Activated CD4-positive, alpha-beta memory T cell treated with anti-CD3 and anti-CD28 coated beads, Interleukin-2, amount 10 ng/mL, durations not matched to agents 7 days and 5 days (primary cell): ENCODE measurements at places on chromosomes 7 and 10. TPM values are rescaled to one million over a fixed set of nuclear protein-coding genes. Genes with fewer than 3 reads are reported as not detected.

GCK gene
- total RNA-seq = not detected

TAF3 gene
- total RNA-seq = 13.0 TPM

TMEM184A gene
- not detected for total RNA-seq

IGF2BP3 gene
- 0.48 TPM for total RNA-seq

HOXA7 gene
- not detected for total RNA-seq

PDK4 gene
- not detected for total RNA-seq

C10orf53 gene
- total RNA-seq = not detected

CAMK2B gene
- 0.10 TPM for total RNA-seq

EPO gene
- not detected for total RNA-seq

TEX47 gene
- total RNA-seq = not detected

TAC1 gene
- not detected for total RNA-seq

NKX1-2 gene
- not detected for total RNA-seq

GRCh38 chr7:81430150-81430549 lies 339.7 kb downstream of the HGF start:
- H3K27ac ChIP-seq = no peak overlapping the region
- H3K36me3 ChIP-seq = no peaks in the 10 kb centered on the region
- no peaks in the 10 kb centered on the region for H3K27me3 ChIP-seq
- no peak for DNase-seq

DNA sequence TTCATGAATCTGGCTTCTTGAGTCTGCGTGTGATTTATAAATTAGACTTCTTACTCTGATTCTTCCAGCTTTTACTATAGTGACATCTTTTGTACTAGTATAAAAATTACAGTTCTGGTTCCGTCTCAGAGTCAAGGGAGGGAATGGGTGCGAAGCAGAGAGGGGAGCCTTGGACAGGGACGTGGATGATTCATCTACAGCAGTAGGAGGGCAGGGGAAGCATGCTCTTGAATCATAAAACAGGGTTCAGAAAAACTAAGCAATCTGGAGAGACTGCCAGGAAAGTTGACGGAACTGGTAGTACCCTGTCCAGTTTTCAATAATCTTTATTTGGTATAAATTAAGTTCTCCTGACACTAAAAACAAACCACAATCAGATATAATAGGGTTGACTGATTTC lies 58.1 kb downstream of the ITGA8 start:
- H3K27me3 ChIP-seq = peaks cover 4% of the 10 kb centered on the region
- H3K27ac ChIP-seq = no peak overlapping the region
- no peak overlapping the region for H3K4me3 ChIP-seq
- DNase-seq = no peak
- H3K4me1 ChIP-seq = no peaks in the 10 kb centered on the region

GRCh38 chr10:10327934-10328333 lies 689.7 kb upstream of the CELF2 start:
- no peaks in the 10 kb centered on the region for H3K36me3 ChIP-seq
- H3K4me1 ChIP-seq = no peaks in the 10 kb centered on the region
- no peak for DNase-seq
- no peak overlapping the region for H3K27ac ChIP-seq

- H3K27ac ChIP-seq = peak overlapping the region; percentile 58
- H3K4me3 ChIP-seq = no peak overlapping the region
- no peaks in the 10 kb centered on the region for H3K27me3 ChIP-seq
- H3K4me1 ChIP-seq = peaks cover 34% of the 10 kb centered on the region
- peak; percentile 30 for DNase-seq
Measured at GRCh38 chr10:72122221-72122620, 33.9 kb upstream of the SPOCK2 start.

- no peaks in the 10 kb centered on the region for H3K36me3 ChIP-seq
- peaks cover 5% of the 10 kb centered on the region for H3K4me1 ChIP-seq
- no peak overlapping the region for H3K27ac ChIP-seq
- no peak overlapping the region for H3K4me3 ChIP-seq
Measured at GRCh38 chr10:7876541-7877127, 58.3 kb downstream of the TAF3 start.

DNA sequence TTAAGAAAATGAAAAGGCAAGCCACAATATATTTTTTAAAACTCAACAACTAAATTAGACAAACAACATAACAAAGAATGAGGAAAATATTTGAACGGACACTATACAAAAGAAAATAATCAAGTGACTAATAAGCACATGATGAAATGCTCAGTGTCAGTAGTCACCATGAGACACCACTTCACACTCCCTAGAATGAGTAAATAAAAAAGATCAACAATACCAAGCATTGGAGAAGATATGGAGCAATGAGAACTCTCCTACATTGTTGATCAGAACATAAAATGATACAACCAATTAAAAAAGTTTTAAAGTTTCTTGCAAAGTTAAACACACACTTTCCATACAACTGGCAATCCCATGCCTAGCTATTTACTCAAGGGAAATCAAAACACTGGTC lies 222.2 kb downstream of the C7orf25 start:
- no peak overlapping the region for H3K4me3 ChIP-seq
- H3K27me3 ChIP-seq = no peaks in the 10 kb centered on the region
- no peaks in the 10 kb centered on the region for H3K4me1 ChIP-seq
- no peak for DNase-seq

- H3K4me1 ChIP-seq = peaks cover 5% of the 10 kb centered on the region
- peaks cover 27% of the 10 kb centered on the region for H3K36me3 ChIP-seq
- no peak for DNase-seq
- H3K27me3 ChIP-seq = no peaks in the 10 kb centered on the region
- no peak overlapping the region for H3K27ac ChIP-seq
Measured at GRCh38 chr7:2023877-2024566, 208.7 kb downstream of the MAD1L1 start.

DNA sequence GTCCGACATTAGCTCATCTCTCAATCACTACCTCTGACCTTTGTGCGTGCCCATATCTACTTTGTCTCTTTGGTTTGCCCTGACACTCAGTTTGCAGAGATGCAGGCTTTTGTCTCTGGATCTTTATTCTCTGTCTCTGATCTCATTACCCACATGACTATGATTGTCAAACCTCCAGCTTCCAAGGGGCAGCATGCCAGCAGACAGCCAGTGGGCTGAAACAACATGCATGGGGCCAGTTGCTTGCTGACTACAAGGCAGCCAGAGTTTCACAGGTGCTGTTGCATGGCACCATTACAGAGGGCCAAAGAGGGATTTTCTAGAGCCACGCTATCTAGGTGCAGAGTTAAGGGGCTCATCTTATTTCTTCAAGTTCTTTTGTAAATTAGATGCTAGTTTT lies 146.2 kb downstream of the SPAG6 start:
- H3K36me3 ChIP-seq = peaks cover 8% of the 10 kb centered on the region
- H3K4me3 ChIP-seq = no peak overlapping the region
- H3K4me1 ChIP-seq = peaks cover 25% of the 10 kb centered on the region
- H3K27me3 ChIP-seq = peaks cover 12% of the 10 kb centered on the region
- no peak overlapping the region for H3K27ac ChIP-seq

GRCh38 chr7:153320005-153320404 lies 560.5 kb downstream of the ACTR3B start:
- no peaks in the 10 kb centered on the region for H3K4me1 ChIP-seq
- H3K27me3 ChIP-seq = no peaks in the 10 kb centered on the region
- no peaks in the 10 kb centered on the region for H3K36me3 ChIP-seq
- no peak for DNase-seq
- H3K4me3 ChIP-seq = no peak overlapping the region
- H3K27ac ChIP-seq = no peak overlapping the region

- H3K4me1 ChIP-seq = peaks cover 81% of the 10 kb centered on the region
- H3K36me3 ChIP-seq = peaks cover 5% of the 10 kb centered on the region
- peak overlapping the region; percentile 98 for H3K27ac ChIP-seq
- no peaks in the 10 kb centered on the region for H3K27me3 ChIP-seq
- peak; percentile 92 for DNase-seq
Measured at GRCh38 chr10:72319416-72320254, 35.1 kb downstream of the DNAJB12 start.

GRCh38 chr7:50309721-50310120 lies 5.2 kb downstream of the IKZF1 start:
- no peaks in the 10 kb centered on the region for H3K27me3 ChIP-seq
- peaks cover 99% of the 10 kb centered on the region for H3K36me3 ChIP-seq
- H3K27ac ChIP-seq = peak overlapping the region; percentile 99
- peaks cover 30% of the 10 kb centered on the region for H3K4me1 ChIP-seq
- peak overlapping the region; percentile 88 for H3K4me3 ChIP-seq
- DNase-seq = no peak

DNA sequence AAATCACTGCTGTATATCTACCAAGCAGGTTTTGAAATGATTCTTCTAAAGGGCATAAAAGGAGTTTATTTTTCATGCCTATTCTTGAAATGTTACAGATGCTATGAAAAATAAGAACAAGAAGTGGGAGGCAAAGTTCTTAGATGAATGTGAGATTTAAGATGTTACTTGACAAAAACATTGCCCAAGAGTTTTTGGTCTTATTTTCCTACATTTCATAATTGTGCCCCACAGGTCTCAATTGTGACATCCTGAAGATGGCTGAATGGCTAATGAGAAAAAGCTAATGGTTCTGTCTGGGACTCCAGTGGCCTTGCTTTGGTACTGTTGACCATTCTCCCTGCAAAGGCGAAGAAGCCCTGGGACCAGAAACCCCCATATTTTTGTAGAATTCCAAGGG lies 43.0 kb upstream of the IFRD1 start:
- H3K27ac ChIP-seq = no peak overlapping the region
- H3K36me3 ChIP-seq = no peaks in the 10 kb centered on the region
- H3K4me3 ChIP-seq = no peak overlapping the region
- no peaks in the 10 kb centered on the region for H3K4me1 ChIP-seq
- H3K27me3 ChIP-seq = peaks cover 18% of the 10 kb centered on the region

DNA sequence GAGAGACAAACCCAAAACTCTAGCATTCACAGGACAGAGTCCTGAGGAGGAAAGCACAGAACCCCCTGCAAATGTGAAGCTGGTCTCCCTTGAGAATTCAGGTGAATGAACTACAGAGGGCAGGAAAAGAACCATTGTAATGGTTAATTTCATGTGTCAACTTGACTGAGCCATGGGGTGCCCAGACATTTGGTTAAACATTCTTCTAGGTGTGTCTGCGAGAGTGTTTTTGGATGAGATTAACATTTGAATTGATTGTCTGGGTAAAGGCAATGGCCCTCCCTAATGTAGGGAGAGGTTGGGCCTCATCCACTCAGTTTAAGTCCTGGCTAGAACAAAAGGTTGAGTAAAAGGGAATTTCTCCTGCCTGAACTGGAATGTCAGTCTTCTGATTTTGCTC lies 15.7 kb upstream of the CDK1 start:
- H3K4me3 ChIP-seq = no peak overlapping the region
- peaks cover 8% of the 10 kb centered on the region for H3K4me1 ChIP-seq
- H3K36me3 ChIP-seq = no peaks in the 10 kb centered on the region

- H3K4me1 ChIP-seq = no peaks in the 10 kb centered on the region
- DNase-seq = no peak
- H3K36me3 ChIP-seq = no peaks in the 10 kb centered on the region
- H3K27ac ChIP-seq = no peak overlapping the region
- no peaks in the 10 kb centered on the region for H3K27me3 ChIP-seq
- no peak overlapping the region for H3K4me3 ChIP-seq
Measured at GRCh38 chr7:1298931-1299885, 66.5 kb downstream of the UNCX start.

GRCh38 chr10:68348265-68348741 lies 15.6 kb upstream of the PBLD start:
- no peak overlapping the region for H3K27ac ChIP-seq
- H3K36me3 ChIP-seq = peaks cover 51% of the 10 kb centered on the region
- no peak overlapping the region for H3K4me3 ChIP-seq
- peaks cover 17% of the 10 kb centered on the region for H3K4me1 ChIP-seq

DNA sequence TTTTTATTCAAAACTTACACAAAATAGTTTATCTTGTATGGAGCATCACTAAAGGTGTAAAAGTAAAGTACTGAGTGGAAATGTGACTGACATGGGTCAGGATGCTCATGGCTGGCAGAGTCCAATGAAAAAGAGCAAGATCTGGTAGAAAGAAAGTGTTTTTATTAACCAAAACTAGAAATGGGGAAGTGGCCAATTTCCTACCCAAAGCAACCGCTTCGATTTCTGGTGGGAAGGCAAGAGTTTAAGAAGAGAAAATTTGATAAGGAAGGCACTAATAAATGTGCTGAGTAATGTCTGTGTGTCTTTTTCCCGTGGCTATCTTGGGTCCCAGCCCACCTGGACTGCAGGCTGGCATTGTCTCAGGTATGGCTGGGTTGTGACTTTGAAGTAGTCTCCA lies 277.7 kb downstream of the ANKRD7 start:
- no peak for DNase-seq
- H3K4me1 ChIP-seq = no peaks in the 10 kb centered on the region
- no peak overlapping the region for H3K27ac ChIP-seq
- H3K27me3 ChIP-seq = no peaks in the 10 kb centered on the region
- H3K4me3 ChIP-seq = no peak overlapping the region

DNA sequence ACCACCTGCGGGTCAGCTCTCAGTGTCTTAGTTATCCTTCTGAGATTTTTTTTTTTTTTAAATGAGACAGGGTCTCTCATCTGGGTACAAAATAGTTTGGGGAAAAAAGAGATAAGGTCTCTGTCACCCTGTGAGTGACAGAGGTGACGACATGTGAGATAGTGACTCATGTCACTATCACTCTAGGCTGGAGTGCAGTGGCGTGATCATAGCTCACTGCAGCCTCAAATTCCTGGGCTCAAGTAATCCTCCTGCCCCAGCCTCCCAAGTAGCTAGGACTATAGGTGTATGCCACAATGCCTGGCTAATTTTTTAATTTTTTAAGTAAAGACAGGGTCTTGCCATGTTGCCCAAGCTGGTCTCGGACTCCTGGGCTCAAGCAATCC lies 10.4 kb downstream of the BLVRA start:
- no peak overlapping the region for H3K27ac ChIP-seq
- no peak overlapping the region for H3K4me3 ChIP-seq
- no peak for DNase-seq
- H3K4me1 ChIP-seq = peaks cover 8% of the 10 kb centered on the region

- H3K4me3 ChIP-seq = no peak overlapping the region
Measured at GRCh38 chr7:119996634-119997033, 276.3 kb upstream of the KCND2 start.

DNA sequence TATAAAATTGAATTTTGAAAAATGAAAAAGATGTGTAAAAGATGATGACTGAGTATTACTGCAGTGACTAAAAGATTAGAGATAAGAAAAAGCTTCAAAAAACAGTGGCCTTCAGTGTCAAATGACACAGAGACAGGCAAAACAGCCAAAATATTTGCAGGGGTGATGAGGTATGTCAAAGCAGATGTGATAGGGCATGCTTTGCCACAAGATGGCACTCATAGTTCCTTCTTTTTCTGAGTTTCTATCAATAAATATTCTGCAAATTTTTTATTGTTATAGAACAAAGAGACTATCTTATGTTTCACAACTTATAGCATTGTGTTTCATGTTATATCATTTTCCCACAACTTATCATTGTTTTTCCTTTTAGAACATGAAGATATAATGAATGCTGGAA lies 344.1 kb upstream of the HPS1 start:
- H3K4me1 ChIP-seq = no peaks in the 10 kb centered on the region
- no peaks in the 10 kb centered on the region for H3K36me3 ChIP-seq
- DNase-seq = no peak
- H3K27me3 ChIP-seq = no peaks in the 10 kb centered on the region
- H3K4me3 ChIP-seq = no peak overlapping the region
